Ammon's horn (tissue), 1 donor: ENCODE measurements at places on chromosomes 2 and 18.
A peak's percentile ranks its signal among the peaks of the same experiment; 100 is the strongest.

GRCh38 chr2:69059731-69060290 lies 46.8 kb downstream of the ANTXR1 start:
- no peak for DNase-seq

- DNase-seq: no peak
These were observed 260.8 kb downstream of the CBLN2 start for GRCh38 chr18:72283148-72283925.

- no peak for DNase-seq
These were observed 641.7 kb upstream of the NRXN1 start for GRCh38 chr2:51673628-51674027.

GRCh38 chr2:225041851-225042799 lies at the start of gene DOCK10:
Gene DOCK10 (minus strand): TSS chr2:225042468. CDS start chr2:225042374, 94 bp downstream.
- peak; percentile 56 for DNase-seq
